Spleen (tissue), 13 donors: ENCODE measurements at places on chromosomes 16 and 17. TPM values are rescaled to one million over a fixed set of nuclear protein-coding genes. Genes with fewer than 3 reads are reported as not detected.

The KRT39 gene
- not detected for total RNA-seq

The CMC2 gene
- 62.1 TPM for total RNA-seq

The NHERF1 gene
- 48.8 TPM for total RNA-seq

The TNRC6C gene
- total RNA-seq = 30.5 TPM

The FNDC8 gene
- total RNA-seq = not detected

The CKLF gene
- total RNA-seq = 66.8 TPM

The CCL7 gene
- not detected for total RNA-seq

The ABCC12 gene
- not detected for total RNA-seq

The CCL3 gene
- total RNA-seq = 85.9 TPM

The SARM1 gene
- total RNA-seq = 43.8 TPM

The MYH8 gene
- 0.37 TPM for total RNA-seq

The OTOA gene
- total RNA-seq = 2.4 TPM

The TMEM219 gene
- total RNA-seq = 125 TPM

The SCNN1B gene
- total RNA-seq = 3.2 TPM

The SHCBP1 gene
- 9.1 TPM for total RNA-seq

The TTLL6 gene
- not detected for total RNA-seq

The CCL4 gene
- total RNA-seq = 23.5 TPM

The ELMO3 gene
- 4.0 TPM for total RNA-seq

The TMEM220 gene
- total RNA-seq = 6.1 TPM

The KRTAP4-5 gene
- not detected for total RNA-seq

The KRT12 gene
- not detected for total RNA-seq

The SEPTIN12 gene
- total RNA-seq = not detected

The KRTAP29-1 gene
- not detected for total RNA-seq

The HIGD1B gene
- not detected for total RNA-seq
